ENCODE measurements at places on chromosomes 11 and 22. TPM values are rescaled to one million over a fixed set of nuclear protein-coding genes. Genes with fewer than 3 reads are reported as not detected.

DNA sequence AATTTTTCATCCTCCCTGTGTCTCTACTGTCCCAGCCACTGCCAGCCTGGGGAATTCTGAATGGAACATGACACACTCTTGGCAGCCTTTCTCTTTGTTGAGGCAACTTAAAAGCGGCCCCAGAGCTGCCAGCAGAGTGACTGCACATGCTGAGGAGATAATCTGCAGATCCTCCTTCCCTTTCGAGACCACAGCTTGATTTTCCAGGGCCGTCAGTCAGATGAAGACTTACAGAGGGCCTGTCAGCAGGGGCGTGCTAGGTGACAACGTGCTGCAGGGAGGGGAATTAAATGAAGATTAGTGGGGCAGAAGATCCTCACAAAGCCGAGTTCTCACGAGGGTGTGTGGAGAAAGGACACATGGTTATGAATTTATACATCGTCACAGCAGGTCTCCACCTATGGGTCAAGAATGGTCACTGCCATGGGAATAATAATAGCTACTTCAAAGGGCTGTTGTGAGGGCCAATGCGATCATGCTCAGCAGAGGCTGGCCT lies 193.5 kb upstream of the PITPNB start:
- no peak for DNase-seq

- no peak for DNase-seq
Measured at GRCh38 chr11:125188021-125188420, 23.5 kb downstream of the PKNOX2 start.

DNA sequence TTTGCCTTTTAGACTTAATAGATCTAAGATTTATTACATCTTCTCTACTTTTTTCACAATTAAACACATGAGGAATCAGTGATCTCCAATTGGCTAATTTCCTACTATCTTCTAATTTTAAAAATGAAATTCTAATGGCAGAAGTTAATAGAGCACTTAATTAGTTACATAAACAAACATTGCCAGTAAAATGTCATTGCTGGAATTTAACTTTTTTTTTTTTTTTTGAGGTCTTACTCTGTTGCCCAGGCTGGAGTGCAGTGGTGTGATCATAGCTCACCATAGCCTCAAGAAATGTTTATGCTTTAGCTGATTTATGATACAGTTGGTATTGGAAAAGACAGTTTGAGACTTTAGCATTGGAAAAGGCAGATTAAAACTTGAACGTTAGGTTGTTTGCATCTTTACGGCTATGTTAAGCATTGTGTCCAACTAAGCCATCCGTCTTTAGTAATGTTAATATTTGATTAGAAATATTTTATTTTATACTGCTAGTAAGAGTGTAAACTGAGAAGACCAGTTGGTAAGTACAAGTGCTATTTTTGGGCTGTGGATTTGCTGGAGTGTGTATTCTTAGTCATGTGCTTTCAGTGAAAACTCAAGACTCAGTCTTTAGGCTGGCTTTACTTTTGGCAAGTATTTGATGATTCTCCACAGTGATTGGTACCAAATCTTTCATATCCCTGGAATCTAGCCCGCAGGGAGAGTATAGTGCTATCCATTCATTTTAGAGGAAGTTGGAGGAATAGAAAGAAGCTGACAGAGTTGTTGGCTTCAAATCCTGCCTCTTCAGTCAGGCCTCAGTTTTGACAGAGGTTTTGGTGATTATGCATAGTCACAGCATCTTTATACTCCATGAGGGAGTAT lies 4.5 kb downstream of the ANO5 start:
- no peak for DNase-seq

DNA sequence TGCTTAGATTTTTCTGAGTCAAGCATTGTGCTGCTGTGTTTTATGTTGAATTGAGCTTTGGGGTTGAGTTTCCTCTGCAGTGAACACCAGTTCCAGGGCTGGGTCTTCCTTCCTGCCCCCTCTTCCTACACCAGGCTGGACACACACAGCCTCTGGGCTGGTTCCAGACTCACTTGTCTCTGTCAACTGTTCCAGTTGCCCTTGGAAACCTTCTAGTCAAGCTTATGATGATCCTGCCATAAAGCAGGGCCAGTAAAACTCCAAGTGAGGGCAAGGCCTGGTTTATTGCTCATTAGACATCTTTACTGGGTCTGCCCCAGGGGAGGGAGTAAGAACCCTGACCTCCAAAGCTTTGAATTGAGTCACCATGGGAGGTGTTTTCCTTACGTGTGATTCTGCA lies 61.1 kb downstream of the KIAA1671 start:
- DNase-seq, result no peak

DNA sequence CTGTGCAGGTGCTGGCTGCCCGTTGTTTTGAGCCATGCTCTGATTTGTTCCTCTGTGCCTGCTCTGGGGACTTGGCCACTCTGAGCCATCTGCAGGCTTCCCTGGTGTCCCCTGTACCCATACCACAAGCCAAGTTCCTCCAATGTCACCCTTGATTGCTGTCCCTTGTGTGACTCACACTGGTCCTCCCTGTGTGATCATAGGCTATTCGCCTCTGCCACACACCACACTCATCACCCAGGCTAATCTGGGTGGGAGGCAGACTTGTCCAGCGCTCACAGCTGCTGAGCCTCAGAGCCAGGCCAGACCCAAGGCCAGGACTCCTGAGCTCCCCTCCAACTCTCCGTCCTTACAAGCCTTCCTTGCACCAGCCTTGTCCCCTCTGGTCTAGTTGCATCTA lies 31.7 kb downstream of the IGF2 start:
- no peak for DNase-seq

Gene CFAP68
- total RNA-seq, result 22.8 TPM

Gene RAB38
- total RNA-seq, result 4.7 TPM

Measured in neural crest cell (in vitro differentiated cells).